Activated CD4-positive, alpha-beta T cell treated with anti-CD3 and anti-CD28 coated beads, Interleukin-2, amount 10 ng/mL, durations not matched to agents 24 days and 14 days (primary cell): ENCODE measurements at places on chromosomes 6 and 20. TPM values are rescaled to one million over a fixed set of nuclear protein-coding genes. Genes with fewer than 3 reads are reported as not detected.

FAM162B gene
- not detected in 2 replicates for total RNA-seq

SCRT2 gene
- total RNA-seq, result not detected in 2 replicates

ZMYND8 gene
- total RNA-seq, result 38.1 and 40.0 TPM in 2 replicates

GGTLC1 gene
- total RNA-seq, result not detected in 2 replicates

- no peak for DNase-seq
- no peak overlapping the region for H3K27ac ChIP-seq
- no peak overlapping the region for H3K4me3 ChIP-seq
- peaks cover 85% of the 10 kb centered on the region for H3K4me1 ChIP-seq
Measured at GRCh38 chr6:15429141-15430110, 183.6 kb downstream of the JARID2 start.

- peaks cover 8% of the 10 kb centered on the region for H3K27me3 ChIP-seq
- H3K4me3 ChIP-seq, result no peak overlapping the region
- no peak for DNase-seq
- H3K27ac ChIP-seq, result peak overlapping the region; percentile 38
Measured at GRCh38 chr6:117615750-117616390, 13.6 kb upstream of the GOPC start.

GRCh38 chr6:144395826-144396225 is 110.7 kb downstream of the UTRN start:
- H3K36me3 ChIP-seq, result peaks cover 49% of the 10 kb centered on the region
- peaks cover 9% of the 10 kb centered on the region for H3K4me1 ChIP-seq
- H3K27ac ChIP-seq, result no peak overlapping the region
- H3K27me3 ChIP-seq, result no peaks in the 10 kb centered on the region
- no peak for DNase-seq

DNA sequence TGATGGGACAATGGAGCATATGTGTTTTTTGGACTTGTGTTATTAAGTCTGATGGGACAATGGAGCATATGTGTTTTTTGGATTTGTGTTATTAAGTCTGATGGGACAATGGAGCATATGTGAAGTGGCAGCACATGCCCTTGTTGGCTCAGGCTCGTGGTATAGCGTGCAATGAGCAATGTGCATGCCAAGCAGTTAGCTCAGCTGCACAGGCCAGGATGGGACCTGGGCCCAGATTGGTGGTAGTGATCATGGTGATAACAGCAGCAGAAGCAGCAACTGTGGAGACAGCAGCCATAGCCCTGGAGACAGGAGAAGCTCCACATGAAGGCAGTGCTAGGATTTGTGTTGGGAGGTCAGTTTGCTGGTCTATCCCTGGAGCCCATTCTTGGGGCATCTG is 61.1 kb downstream of the IL20RA start:
- no peak overlapping the region for H3K27ac ChIP-seq
- no peak overlapping the region for H3K4me3 ChIP-seq
- no peaks in the 10 kb centered on the region for H3K4me1 ChIP-seq
- H3K36me3 ChIP-seq, result no peaks in the 10 kb centered on the region
- peaks cover 51% of the 10 kb centered on the region for H3K27me3 ChIP-seq
